Activated CD4-positive, alpha-beta T cell treated with anti-CD3 and anti-CD28 coated beads, Interleukin-2, amount 50 U/mL, for 16 hours (primary cell): ENCODE measurements at places on chromosomes 12 and 14.

DNA sequence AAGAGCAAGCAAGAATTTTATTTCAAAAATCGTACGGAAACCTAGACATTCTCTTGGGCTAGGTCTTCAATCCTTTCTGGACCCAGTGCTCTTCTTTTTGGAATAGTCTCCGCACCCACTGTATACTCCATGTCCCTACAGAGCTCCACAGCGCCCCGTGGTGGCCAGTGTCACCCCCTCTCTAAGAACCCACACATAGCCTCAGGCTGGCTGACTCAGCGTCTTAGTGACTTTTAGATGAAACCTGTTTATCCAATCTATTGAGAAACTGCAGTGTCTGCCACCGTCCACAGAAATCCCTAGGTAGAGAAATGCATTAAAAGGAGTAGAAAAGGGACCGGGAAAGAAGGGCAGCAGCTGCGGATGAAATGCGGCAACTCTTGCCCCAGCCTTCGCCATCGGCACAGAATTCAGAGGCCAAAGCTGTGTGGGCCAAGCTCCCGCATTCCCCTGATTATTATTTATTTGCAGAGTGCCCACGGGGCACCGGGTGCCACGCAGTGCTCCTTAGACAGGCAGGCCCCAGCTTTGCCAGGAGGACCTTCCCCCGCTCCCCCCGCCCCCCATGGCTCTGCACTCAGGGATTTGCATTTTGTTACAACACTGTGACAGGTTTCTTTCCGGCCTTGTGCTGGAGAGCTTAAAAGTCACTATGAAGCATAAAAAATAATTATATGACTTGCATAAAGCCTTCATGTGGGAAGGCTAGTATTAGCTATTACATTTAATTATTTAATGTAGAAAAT, 170.1 kb upstream of the FKBP4 start:
- no peak for DNase-seq

DNA sequence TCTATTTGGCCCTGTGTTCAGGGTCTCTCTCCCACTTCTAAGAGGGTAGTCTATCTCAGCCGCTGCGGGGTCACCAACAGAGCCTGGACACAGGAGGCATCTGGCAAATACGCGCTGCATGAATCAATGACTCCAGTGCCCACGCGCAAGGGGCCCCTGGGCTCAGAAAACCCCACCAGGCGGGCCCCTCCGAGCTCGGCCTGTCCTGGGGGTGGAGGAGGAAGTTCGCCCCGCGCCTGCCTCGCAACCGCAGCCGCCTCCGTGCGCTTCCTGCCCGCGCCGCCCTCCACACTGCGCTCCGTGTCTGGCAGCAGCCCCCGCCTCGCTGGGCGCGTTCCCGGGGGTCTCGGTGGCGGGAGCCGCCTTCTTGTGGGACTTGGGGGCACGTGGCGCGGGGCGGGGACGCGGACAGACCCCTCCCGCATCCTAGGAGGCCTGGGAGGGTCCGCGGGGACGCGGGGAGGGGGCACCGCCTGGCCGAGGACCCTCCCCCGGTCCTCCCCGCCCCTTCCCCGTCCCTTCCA, 811 bp upstream of the FBRSL1 start:
- DNase-seq, result peak; percentile 25

GRCh38 chr12:78641837-78642423, 222.6 kb upstream of the SYT1 start:
- no peak for DNase-seq

DNA sequence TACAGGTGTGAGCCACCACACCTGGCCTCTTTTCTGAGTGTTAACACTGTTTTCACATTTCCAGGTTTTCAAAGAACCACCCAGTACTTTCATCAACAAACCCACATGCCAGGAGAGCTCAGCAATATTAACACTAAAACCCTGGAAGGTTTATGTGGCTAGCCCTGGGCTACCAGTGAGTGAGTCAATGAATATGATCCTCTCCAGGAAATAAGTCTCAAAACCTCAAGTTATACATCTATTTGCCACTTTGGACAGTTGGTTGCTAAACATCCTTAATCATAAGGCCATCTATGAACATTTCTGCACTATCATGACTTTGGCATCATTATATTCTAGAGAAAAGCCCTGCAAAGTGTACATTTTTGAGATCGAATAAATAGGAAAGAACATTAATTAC, 6.3 kb upstream of the CDKL1 start:
- DNase-seq, result no peak

DNA sequence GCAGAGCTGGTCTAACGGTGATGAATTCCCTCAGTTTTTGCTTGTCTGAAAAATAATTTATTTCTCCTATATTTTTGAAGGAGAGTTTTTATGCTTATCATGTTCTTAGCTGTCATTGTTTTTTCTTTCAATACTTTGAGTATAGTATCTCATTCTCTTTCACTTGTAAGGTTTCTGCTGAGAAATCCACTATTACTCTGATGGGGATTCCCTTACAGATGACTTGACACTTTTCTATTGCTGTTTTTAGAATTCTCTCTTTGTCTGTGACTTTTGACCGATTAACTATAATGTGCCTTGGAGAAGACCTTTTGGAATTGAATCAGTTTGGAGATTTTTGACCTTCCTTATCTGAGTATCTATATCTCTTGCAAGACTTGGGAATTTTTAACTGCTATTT, 139.6 kb downstream of the PRKD1 start:
- no peak for DNase-seq

GRCh38 chr12:105235281-105235731, 668 bp downstream of the APPL2 start:
- no peak for DNase-seq

DNA sequence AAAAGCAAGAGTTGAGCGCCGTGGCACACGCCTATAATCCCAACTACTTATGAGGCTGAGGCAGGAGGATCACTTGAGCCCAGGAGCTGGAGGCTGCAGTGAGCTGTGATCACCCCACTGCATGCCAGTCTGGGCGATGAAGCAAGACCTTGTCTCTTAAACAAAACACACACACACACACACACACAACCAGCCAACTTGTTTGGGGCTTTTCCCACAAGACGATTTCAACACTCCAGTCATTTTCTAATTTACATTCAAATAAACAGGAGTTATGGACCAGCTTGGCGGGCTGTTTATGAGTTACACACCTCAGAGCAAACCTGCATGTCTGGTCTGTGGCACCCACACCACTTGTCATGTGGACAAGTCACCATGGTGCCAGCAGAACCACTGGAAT, 6.7 kb downstream of the GLTP start:
- DNase-seq, result no peak

GRCh38 chr12:103668520-103668919, 81.4 kb downstream of the STAB2 start:
- DNase-seq, result no peak
